ENCODE measurements at places on chromosomes 3 and 15. TPM values are rescaled to one million over a fixed set of nuclear protein-coding genes. Genes with fewer than 3 reads are reported as not detected.

DNA sequence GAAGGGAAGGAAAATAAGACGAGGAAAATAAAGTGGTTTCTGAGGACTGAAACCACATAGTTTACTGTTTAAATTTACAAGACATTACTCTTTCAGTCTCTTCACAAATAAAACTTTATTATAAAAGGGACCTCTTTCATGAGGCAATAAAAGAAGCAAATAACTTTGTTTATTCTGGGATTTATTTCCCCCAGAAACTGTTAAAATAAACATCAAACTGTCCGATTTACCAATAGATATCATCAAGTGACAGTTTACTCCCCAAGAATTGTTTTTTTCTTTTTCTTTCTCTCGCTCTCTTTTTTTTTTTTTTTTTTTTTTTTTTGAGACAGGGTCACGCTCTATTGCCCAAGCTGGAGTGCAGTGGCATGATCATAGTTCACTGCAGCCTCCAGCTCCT, 54.1 kb downstream of the SLC28A2 start:
- DNase-seq, result no peak

GRCh38 chr3:115228266-115228665, 81.2 kb upstream of the ZBTB20 start:
- DNase-seq, result no peak

- no peak for DNase-seq
Observed at GRCh38 chr3:141305436-141305835, 62.9 kb upstream of the ZBTB38 start.

- no peak for DNase-seq
Observed at GRCh38 chr3:124926426-124927101, 8.0 kb downstream of the MUC13 start.

GRCh38 chr15:57356178-57356577, 20.1 kb upstream of the CGNL1 start:
- no peak for DNase-seq

The OR5K2 gene
- not detected for total RNA-seq

The BNC1 gene
- not detected for total RNA-seq

The TM4SF1 gene
- total RNA-seq, result not detected

DNA sequence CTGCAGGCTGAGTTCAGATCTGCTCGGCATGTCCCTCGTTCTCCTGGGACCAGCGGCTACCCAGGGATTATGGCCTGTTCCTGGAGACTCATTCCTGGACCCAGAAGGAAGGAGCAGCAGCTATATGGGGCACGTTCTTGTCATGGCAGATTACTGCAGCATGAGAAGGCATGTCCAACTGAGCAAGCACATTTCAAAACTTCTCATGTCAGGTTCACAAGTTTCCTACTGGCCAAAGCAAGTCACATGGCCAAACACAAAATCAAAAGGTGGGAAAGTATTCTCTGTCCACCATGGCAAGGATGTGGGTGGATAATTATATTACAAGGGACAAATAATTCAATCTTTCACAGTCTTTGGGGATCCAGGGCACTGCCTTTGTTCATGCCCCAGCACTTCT, 71.9 kb upstream of the C15orf39 start:
- DNase-seq, result no peak

The IL20RB gene
- 1.6 TPM for total RNA-seq

GRCh38 chr3:54578417-54578816, 349.4 kb downstream of the LRTM1 start:
- DNase-seq, result no peak

- DNase-seq, result no peak
Observed at GRCh38 chr15:92884436-92885223, 15.5 kb upstream of the CHD2 start.

- no peak for DNase-seq
Observed at GRCh38 chr3:142226474-142226873, 1.1 kb upstream of the GK5 start.

The ASB14 gene
- not detected for total RNA-seq

The HMCES gene
- 58.2 TPM for total RNA-seq

DNA sequence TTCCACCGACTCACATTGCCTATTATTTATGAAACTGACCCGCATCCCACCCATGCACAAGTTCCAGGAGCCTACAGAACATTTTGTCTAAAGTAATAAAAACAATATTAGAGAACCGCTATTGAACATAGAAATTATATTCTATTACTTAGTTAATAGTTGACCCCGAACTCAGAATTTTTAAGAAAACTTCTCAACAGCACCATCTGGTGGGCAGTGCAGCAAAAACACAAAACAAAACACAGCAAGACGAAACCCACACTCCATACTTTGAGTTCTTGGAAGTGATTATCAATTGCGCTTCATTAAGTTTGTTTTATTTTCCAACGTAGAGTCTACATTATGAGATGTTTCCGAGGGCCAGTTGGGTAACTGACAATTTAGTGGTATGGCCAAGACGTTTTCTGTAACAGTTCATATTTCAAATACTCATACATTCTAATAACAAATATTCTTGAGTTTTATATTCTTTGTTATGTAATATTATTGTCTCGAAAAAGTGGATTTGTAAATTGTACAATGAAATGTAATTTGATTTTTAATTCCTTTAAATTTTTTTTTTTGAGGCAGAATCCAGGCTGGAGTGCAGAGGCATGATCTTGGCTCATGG, 24.0 kb upstream of the C3orf70 start:
- DNase-seq, result peak; percentile 33

The LINGO1 gene
- total RNA-seq, result not detected

DNA sequence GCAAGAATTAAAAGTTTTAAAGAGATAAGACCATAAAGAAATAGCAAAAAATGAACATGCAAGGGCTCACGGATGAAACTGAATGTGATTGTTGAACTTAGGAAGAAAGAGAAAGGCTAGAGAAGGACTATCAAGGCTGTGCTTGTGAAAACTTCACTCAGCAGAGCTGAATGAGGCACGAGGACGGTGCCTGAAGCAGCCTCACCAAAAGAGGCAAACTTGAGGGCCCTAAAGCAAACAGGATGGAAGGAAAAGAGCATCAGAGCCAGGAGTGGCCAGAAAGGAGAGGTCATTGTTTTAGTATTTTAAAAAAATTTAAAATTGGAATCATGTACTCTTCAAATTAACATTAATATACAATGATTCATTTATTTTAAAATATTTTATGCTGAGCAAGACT, 191.2 kb upstream of the SOX14 start:
- DNase-seq, result no peak

DNA sequence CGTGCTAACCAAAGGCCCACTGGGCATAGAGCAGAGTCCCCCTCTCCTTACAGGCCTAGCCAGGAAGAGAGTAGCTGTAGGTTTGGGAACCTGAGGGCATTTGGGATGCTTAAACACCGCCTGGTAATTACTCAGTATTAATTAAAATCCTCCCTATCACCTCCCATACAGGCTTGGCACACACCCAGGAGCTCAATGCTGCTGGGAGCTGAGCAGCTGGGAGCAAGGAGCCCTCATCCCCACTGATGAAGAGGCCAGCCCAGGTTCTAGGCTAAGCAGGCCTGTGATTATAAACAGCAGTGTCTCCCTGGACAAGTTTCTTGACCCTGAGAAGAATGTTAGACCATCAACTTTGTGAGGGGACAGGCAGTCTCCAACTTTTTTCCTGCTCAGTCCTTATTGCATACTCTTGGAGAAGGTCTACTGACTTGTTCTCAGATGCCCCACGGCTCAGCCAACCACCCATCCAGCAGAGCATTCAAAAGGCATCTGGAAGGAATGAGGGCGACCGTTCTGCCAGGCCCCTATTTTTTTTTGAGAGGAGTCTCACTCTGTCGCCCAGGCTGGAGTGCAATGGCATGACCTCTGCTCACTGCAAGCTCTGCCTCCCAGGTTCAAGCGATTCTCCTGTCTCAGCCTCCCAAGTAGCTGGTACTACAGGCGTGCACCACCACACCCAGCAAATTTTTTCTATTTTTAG, 1.3 kb upstream of the PRKAR2A start:
- no peak for DNase-seq

DNA sequence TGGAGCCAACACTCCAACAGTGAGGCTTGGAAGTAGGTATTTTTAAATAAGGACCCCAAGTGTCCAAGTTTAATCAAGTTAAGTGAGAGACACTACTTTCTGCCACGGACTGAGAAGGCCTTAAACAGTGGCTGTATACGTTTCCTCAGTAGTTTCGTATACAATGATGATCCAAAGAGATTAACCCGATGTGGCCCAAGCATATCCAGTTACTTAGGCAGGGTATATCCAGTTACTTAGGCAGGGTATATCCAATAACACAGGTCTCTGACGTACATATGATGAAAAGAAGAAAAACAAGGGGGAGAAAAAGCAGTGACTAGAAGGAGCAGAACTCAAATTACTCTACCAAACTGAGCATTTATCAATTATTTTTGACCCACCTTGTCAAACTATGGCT, 591.4 kb downstream of the FOXP1 start:
- no peak for DNase-seq

DNA sequence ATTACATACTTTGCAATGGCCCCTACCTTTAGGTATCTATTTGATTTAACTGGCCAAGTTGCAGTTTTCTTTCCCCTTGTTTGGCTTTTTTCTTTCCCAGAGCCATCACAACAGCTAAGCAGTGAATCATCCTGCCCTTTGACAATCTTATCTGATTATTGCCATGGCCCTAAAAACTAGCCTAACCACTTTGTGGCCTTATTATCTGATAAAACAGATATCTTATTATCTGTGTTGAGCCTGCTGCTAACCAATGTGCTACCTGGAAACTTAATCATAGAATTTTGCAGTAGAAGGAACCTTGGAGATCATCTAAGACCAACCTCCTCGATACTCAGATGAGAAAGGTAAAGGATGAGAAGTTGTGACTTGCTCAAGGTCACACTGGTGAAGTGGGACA, 37.1 kb downstream of the EIF4E3 start:
- DNase-seq, result no peak

GRCh38 chr3:159609625-159610024, 379.0 kb upstream of the IL12A start:
- no peak for DNase-seq

DNA sequence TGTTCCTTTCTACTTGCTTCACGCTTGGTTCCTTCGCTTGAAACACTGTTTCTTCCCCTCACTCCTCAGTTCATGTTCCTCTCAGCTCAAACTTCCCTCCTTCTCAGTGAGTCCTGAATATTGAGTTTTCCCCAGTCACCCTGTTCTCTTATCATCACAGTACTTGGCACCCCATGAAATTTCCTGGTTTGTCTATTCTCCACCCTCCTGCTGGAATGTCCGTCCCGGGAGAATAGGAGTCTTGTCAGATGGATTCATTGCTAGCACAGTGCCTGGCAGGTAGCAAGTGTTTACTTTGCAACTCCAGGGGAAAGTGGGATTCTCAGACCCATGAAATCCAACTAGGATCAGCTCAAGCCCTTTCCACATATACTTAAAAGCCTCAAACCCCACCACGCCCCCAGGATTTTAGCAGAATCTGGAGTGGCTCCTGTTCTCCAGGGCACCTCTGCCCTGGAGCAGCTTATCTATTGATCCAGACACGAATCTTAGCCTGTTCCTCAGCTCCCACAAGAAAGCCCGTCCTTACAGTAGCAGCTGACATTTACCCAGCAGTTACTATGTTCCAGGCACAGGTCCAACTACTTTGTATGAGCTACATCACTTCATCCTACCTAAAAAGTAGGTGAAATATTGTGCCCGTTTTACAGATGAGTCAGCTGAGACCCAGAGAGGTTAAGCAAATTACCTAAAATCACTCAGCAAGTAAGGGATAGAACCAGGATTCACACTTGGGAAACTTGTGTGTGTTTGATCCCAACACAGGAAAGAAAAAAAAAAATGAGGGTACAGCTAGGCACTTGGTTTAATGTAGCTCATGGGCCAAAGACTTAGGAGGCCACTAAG, 36.8 kb upstream of the MAP3K13 start:
- no peak for DNase-seq

GRCh38 chr3:194687638-194688199, 2.0 kb downstream of the FAM43A start:
- DNase-seq, result peak; percentile 82

DNA sequence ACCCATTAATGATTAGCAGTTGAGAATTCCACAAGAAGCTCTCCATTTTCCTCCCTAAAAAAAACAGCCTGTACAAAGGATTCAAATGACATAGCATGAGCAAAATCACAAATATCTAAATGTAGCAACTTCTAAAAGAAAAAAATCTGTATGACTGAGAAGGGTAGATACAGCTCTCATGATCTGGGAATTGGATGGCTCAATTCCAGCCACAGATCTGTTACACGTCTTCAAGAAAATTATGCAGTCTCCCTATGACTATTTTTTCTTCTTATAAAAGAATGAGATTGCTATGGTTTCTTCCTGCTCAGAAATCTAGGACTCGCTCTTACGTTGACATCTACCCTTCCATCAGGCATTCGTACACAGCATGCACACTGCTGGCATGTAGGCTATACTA, 71.5 kb downstream of the PLCH1 start:
- no peak for DNase-seq

The AGTR1 gene
- total RNA-seq, result not detected

The COLQ gene
- total RNA-seq, result 5.3 TPM

The CSTA gene
- total RNA-seq, result not detected

GRCh38 chr3:43019006-43019809, 40.1 kb downstream of the GASK1A start:
- no peak for DNase-seq

The ALPK3 gene
- 0.18 TPM for total RNA-seq

GRCh38 chr3:38960953-38961622, 90.7 kb downstream of the SCN11A start:
- peak; percentile 28 for DNase-seq

- no peak for DNase-seq
Observed at GRCh38 chr3:129020691-129021090, 19.6 kb downstream of the EFCC1 start.

The PLOD2 gene
- total RNA-seq, result 0.40 TPM

The CCR8 gene
- total RNA-seq, result 0.55 TPM

DNA sequence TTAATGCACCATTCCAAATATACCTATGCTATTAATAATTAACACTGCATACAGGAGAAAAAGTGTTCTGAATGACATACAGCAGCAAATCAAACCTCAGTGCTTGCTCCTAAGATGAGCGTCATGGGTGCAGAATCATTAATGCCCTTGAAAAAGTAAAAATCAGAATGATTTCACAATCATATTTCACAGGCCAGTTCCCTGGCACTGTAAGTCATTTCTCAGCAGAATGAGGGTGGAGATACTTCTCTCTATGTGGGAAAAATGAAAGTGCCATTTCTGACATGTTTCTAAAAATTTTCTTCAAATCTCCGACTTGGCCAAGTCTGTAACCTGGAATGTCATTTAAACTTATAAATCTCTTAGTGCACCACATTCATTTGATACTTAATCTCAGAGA, 549.8 kb upstream of the AGTR1 start:
- DNase-seq, result no peak

GRCh38 chr3:123376451-123377242, 72.2 kb downstream of the ADCY5 start:
- no peak for DNase-seq

The CEMIP gene
- total RNA-seq, result not detected

The ZNF609 gene
- 39.9 TPM for total RNA-seq

- DNase-seq, result no peak
Observed at GRCh38 chr15:58109419-58109818, 28.8 kb upstream of the AQP9 start.

DNA sequence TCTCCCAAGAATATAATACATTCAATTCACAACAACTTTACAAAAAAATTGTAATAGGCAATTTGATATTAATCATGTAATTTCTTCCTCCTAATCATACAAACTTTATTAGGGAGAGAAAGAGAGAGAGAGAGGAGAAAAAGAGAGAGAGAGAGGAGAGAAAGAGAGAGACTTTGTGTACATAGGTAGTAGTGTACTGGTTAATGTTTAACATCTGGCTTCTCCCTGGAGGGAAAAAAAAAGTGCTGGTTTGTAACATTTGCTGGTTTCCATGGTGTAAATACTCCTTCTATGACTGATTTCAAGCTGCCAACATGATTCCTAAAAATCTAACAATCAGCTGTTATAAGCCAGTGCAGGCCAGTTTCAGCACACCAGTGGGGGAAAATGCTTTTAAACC, 98.0 kb upstream of the ARHGEF26 start:
- DNase-seq, result no peak

The LIPH gene
- not detected for total RNA-seq

The RETNLB gene
- not detected for total RNA-seq

Data from activated CD8-positive, alpha-beta T cell treated with anti-CD3 and anti-CD28 coated beads, Interleukin-2, amount 10 ng/mL, durations not matched to agents 7 days and 5 days (primary cell).